ENCODE measurements at places on chromosomes 7 and 10.

- peak; percentile 60 for DNase-seq
These were observed 257.1 kb downstream of the GLI3 start for GRCh38 chr7:41979834-41980307.

DNA sequence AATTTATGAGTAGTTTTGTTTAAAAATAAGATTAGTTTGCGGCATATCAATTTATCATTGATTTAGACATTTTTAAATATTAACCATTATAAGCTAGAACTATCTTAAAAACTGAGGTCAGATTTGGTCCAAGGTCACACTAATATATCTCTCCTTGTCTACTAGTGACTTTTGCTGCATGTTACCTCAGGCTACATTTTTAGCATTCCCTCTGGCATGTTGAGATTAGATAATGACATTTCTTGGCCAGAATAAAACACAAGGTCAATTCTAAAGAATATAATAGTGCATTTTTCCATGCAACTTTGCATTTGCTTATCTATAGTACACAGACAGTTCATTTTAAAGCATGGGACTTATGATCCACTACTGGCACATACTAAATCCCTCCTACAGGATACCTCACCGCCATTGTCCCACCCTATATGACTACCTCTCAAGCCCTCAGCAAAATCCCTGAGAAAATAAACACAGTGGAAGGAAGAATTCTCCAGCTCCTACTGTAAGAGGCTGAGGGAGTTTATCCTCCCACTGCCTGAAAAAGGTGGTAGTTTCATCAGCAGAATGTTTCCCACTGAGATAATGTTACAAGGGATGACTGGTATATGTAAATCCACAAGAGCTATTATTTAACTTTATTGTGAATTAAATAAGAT is 816.4 kb downstream of the GRM8 start:
- no peak for DNase-seq

DNA sequence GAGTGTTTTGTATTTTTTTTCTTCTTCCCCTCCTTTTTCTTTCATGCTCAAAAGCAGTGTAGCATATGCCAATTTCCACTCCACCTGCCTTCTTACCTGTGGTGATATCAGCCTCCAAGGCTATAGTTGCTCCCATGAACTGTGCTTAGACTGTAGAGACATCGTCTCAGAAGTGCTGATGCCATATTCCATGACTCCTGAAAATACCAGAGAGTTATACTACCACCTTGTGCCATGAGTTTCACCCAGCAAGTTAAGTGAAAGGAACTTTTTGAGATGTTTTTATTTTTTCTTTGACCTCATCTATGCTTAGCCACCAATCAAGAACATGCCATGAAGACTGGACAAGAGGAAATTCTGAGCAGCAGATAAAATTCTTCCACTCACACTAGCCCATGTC is 142.8 kb upstream of the SEMA3E start:
- DNase-seq: no peak

DNA sequence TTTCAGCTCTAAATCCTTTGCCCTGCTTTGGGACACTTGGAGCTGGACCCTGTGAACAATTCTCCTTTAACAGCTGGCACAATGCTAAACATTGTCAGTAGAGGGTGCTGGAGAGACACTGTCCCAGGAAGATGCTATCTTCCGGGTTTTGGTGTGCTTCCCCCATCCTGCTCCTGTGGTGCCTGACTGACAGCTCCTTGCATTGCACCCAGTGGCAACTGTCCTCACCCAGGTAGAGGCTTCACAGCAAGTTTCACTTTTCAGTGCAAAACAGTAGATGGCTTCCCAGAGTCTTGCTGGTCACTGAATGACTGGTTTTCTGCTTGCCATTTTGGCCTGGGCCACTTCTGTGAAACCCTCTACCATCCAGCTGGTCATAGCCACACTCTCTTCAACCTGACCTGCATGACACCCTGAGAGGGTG is 77.3 kb downstream of the CDC14C start:
- DNase-seq: peak; percentile 25

GRCh38 chr10:45160271-45160670 is 155.1 kb downstream of the OR13A1 start:
- DNase-seq: no peak

DNA sequence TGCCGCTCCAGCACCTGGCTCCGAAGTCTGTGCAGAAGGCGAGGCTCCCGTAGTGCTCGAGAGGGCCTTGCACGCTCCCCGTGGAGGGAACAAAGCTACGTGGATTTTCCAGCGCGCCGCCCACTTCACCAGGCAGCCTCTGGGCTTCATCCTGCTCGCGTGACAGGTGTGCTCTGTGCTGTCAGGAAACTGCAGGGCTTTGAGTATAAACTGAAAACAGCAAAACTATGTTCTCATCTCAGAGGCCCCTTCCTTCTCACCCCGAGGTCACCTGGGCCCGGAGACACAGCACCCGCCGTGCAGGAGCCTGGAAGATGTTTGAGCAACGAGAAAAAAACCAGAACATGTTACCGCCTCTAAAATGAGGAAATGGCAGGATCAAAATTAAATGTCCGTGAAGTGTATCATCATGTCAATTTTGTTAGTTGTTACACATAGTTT is 17.6 kb upstream of the GPR146 start:
- DNase-seq: peak; percentile 42

DNA sequence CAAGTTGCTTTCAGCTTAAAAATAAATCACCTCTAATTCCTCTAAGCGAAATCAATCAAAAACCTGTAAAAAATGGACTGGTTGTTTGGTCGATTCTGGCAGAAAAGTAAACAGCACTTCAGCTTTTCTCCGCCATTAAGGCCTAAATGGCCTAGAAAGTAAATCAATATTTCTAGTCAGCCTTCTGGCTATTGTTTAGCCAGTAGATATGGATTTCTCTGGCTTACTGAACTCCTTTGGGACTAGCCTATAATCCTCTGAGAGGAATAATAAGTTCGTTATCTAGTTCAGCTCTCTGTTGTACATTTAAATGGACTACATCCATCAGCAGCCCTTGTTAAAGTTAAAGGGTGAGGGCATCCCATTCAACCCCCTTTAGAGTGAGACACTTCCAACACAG is 400.1 kb upstream of the ETV1 start:
- DNase-seq: no peak

- DNase-seq: peak; percentile 41
These were observed 20.9 kb upstream of the CYP26C1 start for GRCh38 chr10:93039721-93040120.

GRCh38 chr10:13095094-13095493 is 4.9 kb upstream of the OPTN start:
- no peak for DNase-seq

DNA sequence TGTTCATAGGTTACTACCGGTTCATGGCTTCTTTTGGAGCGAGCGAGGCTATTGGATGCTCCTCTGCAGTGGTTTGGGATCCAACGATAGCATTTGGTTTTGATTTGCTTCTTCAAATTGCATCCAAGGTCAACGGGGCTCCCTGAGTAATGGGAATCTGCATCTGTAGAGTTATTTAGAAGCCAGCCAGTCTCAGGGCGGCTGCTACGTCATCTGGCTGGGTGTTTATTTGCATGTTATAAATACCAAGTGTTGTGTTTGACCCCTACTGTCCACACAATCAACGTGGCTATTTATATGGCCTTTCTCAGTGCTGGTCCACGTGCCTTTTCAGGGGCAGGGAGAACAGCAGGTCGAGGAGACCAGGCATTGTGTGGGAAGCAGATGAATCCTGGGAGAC is 137.7 kb downstream of the PRPF18 start:
- DNase-seq: no peak

DNA sequence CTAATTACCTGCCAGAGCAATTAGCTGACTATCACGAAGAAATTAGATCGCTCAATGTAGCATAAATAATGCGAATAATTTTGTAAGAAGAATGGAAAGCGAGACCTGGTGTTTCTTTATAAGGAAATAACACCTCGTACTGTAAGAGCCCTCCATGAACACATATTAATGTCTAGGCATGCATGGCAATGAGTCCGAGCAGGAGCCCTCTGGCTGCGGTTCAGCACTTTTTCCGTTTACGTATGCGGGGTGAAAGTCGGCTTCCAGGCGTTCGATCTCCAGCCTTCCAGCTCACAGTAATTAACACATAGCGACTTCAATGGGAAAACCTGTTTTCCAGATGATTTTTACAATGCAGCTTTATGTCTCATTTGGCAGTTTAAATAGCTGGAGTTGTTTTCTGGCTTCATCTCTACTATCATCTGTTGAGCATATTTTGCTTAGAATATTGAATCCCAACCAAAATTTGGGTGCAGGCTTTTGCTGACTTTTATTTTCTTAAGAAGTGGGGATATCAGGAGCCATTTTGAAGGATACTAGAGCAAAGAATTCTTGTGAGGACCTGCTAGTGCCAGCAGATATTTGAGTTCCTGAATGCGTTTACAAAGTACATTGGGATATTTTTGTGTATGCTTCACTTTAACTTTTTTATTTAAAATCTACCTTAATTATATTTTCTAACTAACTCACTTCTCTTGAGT is 7.2 kb upstream of the SP8 start:
- DNase-seq: no peak

GRCh38 chr7:45092100-45092930 is 3.5 kb upstream of the NACAD start:
- no peak for DNase-seq

DNA sequence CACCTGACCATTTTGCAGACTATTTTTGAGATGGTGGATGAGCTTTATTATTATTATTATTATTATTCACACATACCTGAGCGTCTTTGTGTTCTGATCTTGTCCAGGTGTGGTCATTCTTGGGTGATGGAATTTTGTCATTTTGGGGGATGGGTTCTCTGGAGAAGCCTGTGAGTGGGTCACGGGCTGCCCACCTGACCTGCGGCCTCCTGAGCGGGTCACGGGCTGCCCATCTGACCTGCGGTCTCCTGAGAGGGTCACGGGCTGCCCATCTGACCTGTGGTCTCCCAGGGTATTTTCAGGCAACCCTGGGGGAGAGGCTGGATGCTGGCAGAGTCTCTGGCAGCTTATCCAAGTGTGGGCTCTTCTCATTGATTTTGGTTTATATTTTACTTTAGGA is 7.3 kb downstream of the SCART1 start:
- no peak for DNase-seq

GRCh38 chr7:143176128-143176527 is 7.1 kb upstream of the TAS2R39 start:
- no peak for DNase-seq

- DNase-seq: no peak
These were observed 139.9 kb downstream of the CDCA7L start for GRCh38 chr7:21805791-21806190.

- DNase-seq: no peak
These were observed 179.7 kb downstream of the HGF start for GRCh38 chr7:81590131-81590530.

GRCh38 chr10:30893208-30893607 is 138.5 kb downstream of the ZNF438 start:
- no peak for DNase-seq

- DNase-seq: no peak
These were observed 75.3 kb downstream of the NDUFB2 start for GRCh38 chr7:140771826-140772225.

DNA sequence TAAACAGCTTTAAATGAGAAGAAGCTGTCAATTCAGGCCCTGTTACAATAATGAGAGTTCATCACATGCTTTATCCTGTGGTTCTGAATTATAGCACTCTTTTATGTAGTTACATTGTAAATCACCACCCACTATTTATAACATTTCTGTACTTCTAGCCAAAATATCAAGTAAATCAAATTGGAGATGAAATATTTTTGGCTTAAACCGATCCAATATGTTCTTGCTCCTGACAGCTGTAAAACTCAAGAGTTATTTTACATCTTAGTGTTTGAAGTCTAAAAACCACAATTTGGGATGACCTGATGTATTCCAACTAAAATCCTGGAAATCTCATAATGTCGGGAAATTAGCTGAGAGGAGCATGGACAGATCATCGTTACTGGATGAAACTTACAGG is 371.2 kb upstream of the LRRN3 start:
- no peak for DNase-seq

DNA sequence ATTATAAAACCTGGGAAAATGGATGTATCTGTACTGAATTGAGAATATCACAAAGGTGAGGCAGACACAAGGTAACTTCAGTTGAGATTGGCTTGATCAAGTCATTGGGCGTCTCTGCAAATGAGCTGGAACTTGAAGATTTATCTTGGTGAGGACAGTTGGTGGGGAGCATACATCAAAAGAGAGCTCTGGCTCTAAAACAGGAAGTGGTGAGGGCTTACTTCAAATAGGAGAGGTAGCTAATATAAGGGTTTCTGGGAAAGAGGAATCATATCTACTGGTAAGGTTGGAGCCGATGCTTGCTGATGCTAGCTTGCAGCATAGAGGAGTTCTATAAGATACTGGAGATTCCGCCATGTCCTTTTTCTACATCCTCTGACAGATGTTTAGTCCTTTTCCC is 39.9 kb upstream of the FGL2 start:
- no peak for DNase-seq

All from germinal center (tissue), 1 donor.